ENCODE measurements at places on chromosomes 4 and X.
A peak's percentile ranks its signal among the peaks of the same experiment; 100 is the strongest.

DNA sequence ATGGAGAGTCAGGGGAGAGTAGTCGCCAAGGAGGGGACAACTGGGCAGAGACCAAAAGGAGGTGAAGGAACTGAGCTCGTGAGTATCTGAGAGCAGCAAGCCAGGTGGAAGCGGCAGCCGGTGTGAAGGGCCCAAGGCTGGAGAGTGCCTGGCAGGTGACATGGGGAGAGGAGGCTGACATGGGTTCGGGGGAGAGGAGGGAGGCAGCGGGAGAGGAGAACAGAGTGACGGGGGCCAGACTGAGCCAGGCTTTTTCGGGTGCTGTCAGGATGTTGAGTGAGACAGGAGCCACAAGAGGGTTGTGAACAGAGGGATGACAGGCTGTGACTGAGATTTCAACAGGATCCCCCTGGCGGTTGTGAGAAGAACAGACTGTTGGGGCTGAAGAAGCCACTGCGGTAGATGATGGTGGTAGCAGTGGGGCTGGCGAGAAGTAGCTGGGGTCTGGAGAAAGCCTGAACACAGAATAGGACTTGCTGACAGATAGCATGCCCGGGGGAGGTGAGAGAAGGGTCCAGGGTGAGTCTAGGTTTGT lies 5.7 kb downstream of the ELK1 start:
- peak; percentile 13 for DNase-seq

- DNase-seq, result no peak
Measured at GRCh38 chrX:68947882-68948605, 119.2 kb downstream of the EFNB1 start.

GRCh38 chr4:187598196-187598595 lies 397.4 kb upstream of the ZFP42 start:
- DNase-seq, result no peak

DNA sequence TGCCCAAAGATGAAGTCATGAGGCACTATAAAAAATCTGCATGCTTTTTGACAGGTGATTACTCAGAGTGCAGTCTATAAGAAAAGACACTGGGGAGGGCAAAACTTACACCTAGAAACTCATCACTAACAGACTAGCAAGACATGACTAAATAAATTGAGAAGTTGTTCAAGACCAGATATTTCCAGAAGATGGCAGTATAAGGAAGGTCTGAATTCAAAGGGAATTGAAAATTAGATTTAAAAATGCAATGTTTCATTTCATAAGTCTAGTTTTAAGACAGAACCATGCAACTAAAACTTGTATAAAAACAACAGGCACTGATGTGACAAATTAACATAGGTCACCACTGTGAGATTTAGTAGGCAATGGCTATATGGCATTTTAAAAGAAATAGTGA lies 232.5 kb upstream of the POF1B start:
- no peak for DNase-seq

GRCh38 chrX:47380268-47380667 lies 9.9 kb downstream of the ZNF157 start:
- DNase-seq, result peak; percentile 85

DNA sequence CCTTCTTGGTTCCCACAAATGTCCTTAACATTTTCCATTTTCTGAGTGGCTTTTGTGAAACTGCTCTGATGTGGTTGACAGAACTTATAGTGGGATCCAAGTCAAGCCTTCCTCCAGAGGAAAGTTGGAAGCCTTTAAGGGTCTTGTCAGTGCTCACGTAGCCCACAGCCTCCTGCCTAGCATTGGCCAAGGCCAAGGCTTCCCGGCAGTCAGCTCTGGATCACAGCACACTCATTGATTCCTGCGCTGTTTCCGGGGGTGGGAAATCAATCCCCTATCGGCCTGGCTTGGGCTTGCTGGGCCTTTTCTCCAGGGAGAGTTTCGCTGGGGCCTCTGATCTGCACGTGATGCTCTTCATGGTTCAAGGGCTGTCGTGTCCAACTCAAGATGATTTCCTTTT lies 76.1 kb downstream of the SLC9A6 start:
- DNase-seq, result no peak

GRCh38 chr4:27272217-27272616 lies 411.6 kb downstream of the STIM2 start:
- DNase-seq, result no peak

DNA sequence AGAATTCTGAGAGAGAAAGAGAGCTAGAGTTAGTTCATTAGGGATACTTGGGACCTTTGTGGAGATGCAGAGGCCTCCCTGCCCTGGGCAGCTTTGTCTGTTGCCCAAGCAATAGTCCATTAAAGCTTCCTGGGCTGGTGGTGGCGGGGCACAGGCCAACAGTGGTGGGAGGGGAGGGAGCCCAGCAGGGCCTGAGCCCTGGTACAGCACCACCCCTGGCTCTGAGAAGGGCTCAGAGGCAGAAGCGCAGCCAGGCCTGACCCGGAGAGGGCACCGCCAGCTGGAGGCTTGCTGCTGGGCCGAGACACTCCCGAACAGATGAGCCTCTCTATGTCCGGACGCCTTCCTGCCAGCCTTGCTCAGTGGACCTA lies 65.3 kb downstream of the EFNB1 start:
- DNase-seq, result no peak

- no peak for DNase-seq
Measured at GRCh38 chr4:55442541-55442940, 46.8 kb downstream of the TMEM165 start.

GRCh38 chr4:183333983-183334382 lies 11.8 kb upstream of the CLDN24 start:
- no peak for DNase-seq

Data from central memory CD4-positive, alpha-beta T cell (primary cell).